IPS-NIHi11 (cell line): ENCODE measurements at places on chromosomes 1 and 21.
A peak's percentile ranks its signal among the peaks of the same experiment; 100 is the strongest.

DNA sequence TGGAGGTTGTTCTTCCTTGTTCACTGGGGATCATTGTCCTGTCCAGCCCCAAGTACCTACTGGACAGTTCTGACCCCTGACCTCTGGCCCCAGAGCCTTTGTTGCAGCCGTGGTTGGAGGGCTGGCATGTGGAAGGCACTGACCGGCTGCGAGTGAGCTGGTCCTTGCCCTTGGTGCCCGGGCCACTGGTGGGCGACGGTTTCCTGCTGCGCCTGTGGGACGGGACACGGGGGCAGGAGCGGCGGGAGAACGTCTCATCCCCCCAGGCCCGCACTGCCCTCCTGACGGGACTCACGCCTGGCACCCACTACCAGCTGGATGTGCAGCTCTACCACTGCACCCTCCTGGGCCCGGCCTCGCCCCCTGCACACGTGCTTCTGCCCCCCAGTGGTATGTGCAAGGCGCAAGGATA is 11.4 kb downstream of the TIE1 start:
- DNase-seq = no peak

DNA sequence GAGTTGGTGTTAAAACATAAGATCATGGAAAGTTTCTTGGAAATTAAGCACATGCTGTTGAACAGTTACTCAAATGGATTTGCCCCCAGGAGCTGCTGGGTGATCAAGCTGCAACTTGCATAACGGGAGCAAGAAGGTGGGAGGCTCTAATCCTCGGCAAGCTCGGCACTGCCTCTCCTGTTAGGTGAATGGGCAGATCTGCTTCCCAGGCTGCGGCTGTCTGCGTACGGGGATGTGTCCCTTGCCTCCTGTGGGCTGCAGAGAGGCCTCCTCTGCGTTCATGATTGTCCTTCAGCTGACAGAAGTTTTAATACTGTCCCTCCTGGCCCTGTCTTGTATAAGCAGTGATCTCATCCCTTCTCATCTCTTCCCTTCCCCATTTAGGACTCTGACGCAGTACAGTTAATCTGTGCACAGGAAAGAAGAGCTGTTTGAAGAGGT is 36.7 kb downstream of the ATP1A1 start:
- no peak for DNase-seq

DNA sequence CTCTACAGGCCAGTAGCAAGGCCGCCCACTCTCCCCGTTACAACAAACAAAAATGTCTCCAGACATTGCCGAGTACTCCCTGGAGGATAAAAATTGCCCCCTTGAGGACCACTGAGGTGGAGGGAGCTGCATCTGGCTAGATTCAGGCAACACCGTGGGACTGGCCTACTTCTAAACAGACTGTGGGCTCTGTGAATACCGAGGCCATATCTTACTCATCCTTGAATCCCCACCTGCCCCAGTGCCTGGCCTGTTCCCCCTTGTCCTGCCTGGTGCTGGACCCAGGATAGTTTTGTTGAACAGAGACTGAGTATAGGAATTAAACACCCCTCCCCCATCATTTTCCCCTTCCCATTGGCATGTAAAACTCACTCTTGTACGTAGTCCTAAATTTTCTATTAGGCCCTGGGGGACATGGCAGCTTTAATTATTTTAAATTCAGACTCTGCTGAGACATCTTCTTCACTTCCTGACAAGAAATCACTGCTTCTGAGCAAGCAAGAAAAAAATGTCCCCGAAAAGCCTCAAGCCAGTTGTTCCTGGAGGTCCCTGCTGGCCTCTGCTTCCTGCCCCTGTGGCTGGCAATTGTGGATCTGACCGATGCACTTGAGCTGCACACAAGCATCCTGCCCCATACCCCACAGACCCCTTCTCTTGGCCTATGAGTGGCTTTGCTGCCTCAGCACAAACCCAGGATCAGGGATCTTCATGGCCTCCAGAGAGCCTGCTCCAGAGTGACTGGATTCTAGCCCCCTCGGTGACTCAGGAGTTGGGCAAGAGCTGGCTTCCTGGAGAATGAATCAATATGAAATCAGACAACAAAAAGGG is 111.0 kb downstream of the ACTL8 start:
- DNase-seq = no peak

- no peak for DNase-seq
Measured at GRCh38 chr1:150477733-150478132, 9.5 kb upstream of the TARS2 start.

GRCh38 chr1:224433701-224434672 is 610 bp downstream of the WDR26 start:
- DNase-seq = peak; percentile 49

GRCh38 chr1:231241750-231242149 is 738 bp downstream of the GNPAT start:
- DNase-seq = peak; percentile 44
